Endodermal cell (in vitro differentiated cells): ENCODE measurements at places on chromosomes 4 and X. TPM values are rescaled to one million over a fixed set of nuclear protein-coding genes. Genes with fewer than 3 reads are reported as not detected.
A peak's percentile ranks its signal among the peaks of the same experiment; 100 is the strongest.

DNA sequence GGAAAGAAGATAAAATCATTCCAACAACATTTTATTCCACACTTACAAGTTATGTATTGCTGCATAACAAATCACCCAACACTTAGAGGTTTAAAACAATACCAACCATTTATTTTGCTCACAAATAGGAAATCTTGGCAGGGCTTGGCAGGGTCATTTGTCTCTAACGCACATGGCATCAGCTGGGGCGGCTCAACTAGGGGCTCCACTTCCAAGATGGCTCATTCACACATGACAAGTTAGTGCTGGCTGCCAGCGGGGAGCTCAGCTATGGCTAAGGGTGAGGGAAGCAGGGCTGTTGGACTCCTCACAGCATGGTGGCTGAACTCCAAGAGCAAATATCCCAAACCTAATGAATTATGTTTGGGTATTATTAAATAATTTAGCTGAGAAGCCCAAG lies 377.0 kb downstream of the ZNF674 start:
- no peak for DNase-seq

The MAGEA4 gene
- not detected in 3 replicates for total RNA-seq

- DNase-seq, result no peak
Measured at GRCh38 chr4:19982556-19982955, 269.1 kb upstream of the SLIT2 start.

- DNase-seq, result no peak
Measured at GRCh38 chrX:43974100-43974475, 898 bp upstream of the NDP start.

The GABRG1 gene
- total RNA-seq, result 0.05 to 0.17 TPM (median 0.09 TPM) in 3 replicates

DNA sequence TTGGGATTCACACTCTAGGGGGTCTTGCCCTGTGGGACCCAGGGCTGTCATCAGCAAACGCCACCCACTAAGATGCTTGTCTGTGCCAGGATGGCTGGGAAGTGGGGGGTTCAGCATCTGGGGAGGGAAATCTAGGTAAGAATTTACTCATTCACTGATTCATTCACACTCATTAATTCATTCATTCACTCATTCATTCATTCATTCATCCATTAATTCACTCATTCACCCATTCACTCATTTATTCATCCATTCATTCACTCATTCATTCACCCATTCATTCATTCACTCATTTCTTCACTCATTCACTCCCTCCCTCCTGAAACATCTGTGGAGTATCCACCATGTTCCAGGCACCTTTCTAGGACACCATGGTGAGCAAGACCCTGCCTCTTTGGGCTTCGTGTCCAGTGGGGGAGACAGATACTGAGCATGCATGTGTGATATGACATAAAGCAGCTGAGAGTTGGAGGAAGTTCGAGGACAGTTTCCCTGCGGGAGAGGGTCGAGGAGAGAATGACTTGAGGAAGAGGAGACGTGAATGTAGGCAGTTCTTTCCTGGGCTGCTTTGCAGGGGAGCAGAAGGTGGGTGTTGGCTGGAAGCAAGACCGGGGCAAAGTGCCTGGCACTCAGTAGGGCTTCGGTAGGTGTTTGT lies 90.6 kb downstream of the SORCS2 start:
- no peak for DNase-seq

- no peak for DNase-seq
Measured at GRCh38 chr4:47824840-47825239, 13.0 kb downstream of the CORIN start.

The DRP2 gene
- total RNA-seq, result 0.28 to 0.95 TPM (median 0.91 TPM) in 3 replicates

- no peak for DNase-seq
Measured at GRCh38 chrX:30786374-30786773, 102.7 kb downstream of the TAB3 start.

DNA sequence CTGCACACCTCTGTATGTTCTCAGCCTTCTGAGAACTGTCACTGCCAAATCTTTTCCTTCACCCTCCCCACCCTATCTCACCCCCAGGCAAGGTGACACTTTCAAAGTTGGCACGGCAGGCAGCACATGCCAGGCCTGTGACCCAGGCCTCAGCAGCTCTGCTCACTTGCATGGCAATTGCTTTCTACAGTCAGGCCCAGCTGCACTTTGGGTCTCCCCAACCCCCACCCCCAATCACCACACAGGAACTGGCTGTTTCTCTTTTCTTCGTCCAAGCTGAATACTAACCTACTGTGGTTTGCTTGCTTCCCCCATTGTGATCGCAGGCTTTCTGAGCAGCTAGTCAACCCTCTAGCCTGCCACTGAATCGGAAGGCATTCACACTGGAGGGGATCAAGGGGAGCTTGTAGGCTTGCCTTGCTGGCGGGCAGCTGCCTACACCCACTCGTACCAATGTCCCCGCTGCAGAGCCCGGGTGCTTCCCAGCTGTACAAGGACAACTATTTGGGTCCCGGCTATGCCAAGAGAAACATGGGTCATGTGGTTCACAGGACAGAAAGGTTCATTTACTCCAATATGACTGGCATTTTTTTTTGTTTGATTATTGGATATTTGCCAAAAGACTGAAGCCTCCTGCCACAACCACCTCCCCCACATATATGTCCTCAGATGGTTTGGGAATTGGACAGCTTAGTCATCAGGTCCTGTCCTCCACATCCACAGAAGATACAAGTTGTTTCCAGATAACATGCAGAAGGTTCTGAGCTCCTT lies 28.1 kb downstream of the SLC25A43 start:
- DNase-seq, result no peak

DNA sequence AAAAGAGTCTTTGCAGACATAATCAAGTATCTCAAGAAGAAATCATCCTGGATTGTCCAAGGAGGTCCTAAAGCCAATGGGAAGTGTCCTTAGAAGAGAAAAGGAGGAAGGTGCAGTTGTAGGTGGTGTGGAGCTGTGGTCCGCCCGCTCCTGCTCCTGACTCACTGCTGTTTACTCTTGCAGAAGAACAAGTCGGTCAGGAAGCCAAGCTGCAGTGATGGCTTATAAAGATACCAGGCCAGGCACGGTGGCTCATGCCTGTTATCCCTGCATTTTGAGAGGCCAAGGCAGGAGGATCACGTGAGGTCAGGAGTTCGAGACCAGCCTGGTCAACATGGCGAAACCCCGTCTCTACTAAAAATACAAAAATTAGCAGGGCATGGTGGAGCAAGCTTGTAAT lies 66.4 kb upstream of the ATP6AP2 start:
- no peak for DNase-seq

- DNase-seq, result no peak
Measured at GRCh38 chr4:94882756-94883155, 125.0 kb downstream of the BMPR1B start.

GRCh38 chrX:147912093-147912801 lies 528 bp downstream of the FMR1 start:
- DNase-seq, result peak; percentile 68

The SLC49A3 gene
- 11.0 to 15.1 TPM (median 12.3 TPM) in 3 replicates for total RNA-seq

DNA sequence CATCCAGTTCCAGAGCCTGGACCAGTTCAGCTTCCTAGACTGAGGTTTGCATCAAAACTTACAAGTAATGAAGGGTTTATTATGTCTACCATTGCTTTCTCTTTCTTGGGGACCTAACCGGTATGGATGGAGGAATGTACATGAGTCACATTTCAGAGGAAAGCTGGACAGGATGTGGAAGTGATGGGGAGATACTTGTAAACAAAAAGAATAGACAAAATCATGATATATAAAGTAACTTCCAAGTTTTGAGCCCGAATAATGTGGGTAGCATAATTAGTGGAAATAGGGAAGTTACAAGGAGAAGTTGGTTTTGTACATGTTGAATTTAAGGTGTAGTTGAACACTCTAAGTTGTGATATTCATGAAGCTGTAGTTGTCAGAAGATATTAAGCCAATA lies 15.0 kb downstream of the FNIP2 start:
- no peak for DNase-seq

GRCh38 chrX:1925053-1925481 lies 310.2 kb downstream of the ASMT start:
- DNase-seq, result peak; percentile 92

GRCh38 chrX:2500091-2500802 lies 529 bp downstream of the DHRSX start:
- DNase-seq, result peak; percentile 81

The BRCC3 gene
- 18.1 to 24.8 TPM (median 21.9 TPM) in 3 replicates for total RNA-seq

GRCh38 chr4:88938138-88938537 lies 118.8 kb downstream of the FAM13A start:
- DNase-seq, result no peak

DNA sequence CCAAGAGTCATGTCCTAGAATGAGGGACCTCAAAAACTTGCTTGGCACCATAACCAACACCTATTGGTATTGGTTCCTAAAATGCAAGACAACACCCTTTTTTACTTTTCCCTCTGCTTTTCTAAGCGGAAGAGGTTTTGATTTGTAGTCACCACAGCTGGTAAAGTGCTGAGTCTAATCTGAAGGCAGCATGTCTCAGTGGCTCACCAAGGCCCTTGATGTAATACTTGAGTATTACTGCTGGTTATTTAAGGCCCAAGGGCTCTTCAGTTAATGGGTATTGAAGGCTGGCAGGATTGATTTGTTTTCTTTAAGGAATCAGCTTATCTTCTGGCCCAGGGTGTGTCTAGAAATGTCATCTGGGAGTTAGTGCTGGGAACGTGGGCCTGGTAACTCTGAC lies 735.1 kb downstream of the GLUD2 start:
- no peak for DNase-seq

The SPANXC gene
- not detected in 2 replicates for total RNA-seq

- peak; percentile 85 for DNase-seq
Measured at GRCh38 chrX:119757979-119758730, at the start of gene SOWAHD. Gene SOWAHD (plus strand): TSS chrX:119758588. CDS start chrX:119758668, 80 bp downstream.

The ZFP92 gene
- 0.21 to 0.38 TPM (median 0.29 TPM) in 3 replicates for total RNA-seq

The CLNK gene
- not detected in 2 replicates for total RNA-seq

DNA sequence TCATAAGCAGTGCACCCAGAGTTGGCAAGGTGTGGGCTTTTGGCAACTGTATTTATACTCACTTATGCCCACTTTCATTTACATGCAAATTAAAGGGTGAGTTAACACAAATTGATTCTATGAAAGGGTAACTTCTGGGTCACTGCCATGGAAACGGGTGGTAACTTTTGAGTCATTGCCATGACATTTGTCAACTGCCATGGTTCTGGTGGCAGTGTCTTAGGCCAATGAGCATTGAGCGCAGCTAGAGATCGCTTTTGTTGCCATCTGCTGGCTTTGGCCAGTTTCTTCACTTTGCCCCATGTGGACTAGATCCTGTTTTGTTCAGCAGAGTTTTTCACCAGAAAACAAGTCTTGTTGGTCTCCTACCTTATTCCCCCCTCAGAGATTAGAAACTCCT lies 170.8 kb upstream of the NUDT6 start:
- DNase-seq, result no peak

GRCh38 chr4:129998436-129999150 lies 902.6 kb downstream of the C4orf33 start:
- DNase-seq, result no peak

GRCh38 chr4:183094393-183095198 lies 4.5 kb upstream of the WWC2 start:
- DNase-seq, result no peak

The IL2 gene
- total RNA-seq, result not detected in 3 replicates

DNA sequence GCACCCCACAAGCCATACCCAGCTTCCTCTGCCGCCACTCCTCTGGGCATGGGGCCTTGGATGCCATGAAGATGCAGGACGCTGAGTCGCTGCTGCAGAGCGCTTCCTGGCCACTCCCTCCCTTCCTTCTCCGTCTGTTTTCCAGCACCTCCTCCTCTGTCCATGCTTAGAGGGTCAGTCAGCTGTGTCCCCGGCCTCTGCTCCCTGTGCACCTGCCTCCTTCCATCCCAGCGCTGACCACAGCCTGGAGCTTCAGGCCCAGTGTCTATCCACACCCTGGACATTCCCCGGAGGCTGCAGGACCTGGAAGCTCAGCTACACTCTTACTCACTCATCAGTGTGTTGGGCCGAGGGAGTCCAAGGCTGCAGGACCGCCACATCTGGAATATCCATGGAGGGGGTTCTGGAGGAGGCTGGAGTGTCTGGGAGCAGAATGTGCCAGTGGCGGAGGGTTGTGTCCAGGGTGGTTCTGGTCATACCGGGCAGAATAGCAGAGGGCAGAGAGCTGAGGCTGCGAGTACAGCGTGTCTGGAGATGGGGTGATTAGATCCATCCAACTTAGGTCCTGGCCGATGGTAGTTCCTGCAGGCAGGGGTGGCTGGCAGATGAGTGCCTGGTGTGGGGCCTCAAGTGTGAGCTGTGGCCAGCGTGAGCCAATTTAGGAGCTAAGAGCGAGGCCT lies 58.6 kb upstream of the ADRA2C start:
- DNase-seq, result no peak

The ANXA10 gene
- total RNA-seq, result not detected in 3 replicates

The FGFBP1 gene
- total RNA-seq, result not detected in 2 replicates

- peak; percentile 90 for DNase-seq
Measured at GRCh38 chr4:52076731-52077130, 25.6 kb downstream of the SPATA18 start.

GRCh38 chr4:98779088-98779487 lies 120.7 kb upstream of the TSPAN5 start:
- DNase-seq, result no peak

GRCh38 chr4:163747293-163747692 lies 252.8 kb downstream of the TMA16 start:
- no peak for DNase-seq

DNA sequence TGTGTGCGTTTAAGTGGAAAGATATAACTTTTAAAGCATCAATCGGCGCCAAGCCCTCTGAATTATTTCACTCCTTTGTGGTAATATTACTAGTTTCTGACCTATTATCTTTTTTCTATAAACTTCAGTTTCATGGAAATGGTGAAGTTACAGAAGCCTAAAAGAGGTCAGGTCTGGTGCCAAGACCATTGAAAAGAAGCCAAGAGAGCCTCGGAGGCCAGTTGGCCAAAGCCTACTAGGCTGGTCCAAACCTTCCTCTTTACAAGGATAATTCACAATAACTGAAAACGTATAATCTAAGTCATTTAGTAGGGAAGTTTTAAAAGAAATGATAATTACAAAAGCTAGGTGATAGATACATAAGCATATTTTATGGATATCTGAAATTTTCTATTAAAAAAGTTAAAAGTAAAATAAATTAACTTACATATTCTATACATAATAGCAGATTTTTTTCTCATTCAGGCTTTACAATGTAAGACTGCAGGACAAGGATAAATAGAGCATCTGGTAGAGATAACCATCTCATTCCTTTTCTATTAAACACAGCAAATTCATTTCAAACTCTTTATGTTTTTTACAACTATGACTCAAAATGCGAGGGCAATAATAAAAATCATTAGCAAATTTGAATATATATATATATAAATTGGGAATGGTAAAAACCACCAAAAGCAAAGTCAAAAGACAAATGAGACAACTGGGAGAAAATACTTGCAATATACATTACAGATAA lies 49.2 kb downstream of the WDFY3 start:
- no peak for DNase-seq

The ANXA3 gene
- 22.4 to 26.1 TPM (median 25.5 TPM) in 3 replicates for total RNA-seq

- DNase-seq, result peak; percentile 81
Measured at GRCh38 chr4:140252141-140252741, 98.3 kb upstream of the MAML3 start.
